Hematopoietic multipotent progenitor cell treated with erythropoietin and hydrocortisone succinate and interleukin-3 and kit ligand, for 17 days (in vitro differentiated cells): ENCODE measurements at places on chromosomes 7 and 10.

DNA sequence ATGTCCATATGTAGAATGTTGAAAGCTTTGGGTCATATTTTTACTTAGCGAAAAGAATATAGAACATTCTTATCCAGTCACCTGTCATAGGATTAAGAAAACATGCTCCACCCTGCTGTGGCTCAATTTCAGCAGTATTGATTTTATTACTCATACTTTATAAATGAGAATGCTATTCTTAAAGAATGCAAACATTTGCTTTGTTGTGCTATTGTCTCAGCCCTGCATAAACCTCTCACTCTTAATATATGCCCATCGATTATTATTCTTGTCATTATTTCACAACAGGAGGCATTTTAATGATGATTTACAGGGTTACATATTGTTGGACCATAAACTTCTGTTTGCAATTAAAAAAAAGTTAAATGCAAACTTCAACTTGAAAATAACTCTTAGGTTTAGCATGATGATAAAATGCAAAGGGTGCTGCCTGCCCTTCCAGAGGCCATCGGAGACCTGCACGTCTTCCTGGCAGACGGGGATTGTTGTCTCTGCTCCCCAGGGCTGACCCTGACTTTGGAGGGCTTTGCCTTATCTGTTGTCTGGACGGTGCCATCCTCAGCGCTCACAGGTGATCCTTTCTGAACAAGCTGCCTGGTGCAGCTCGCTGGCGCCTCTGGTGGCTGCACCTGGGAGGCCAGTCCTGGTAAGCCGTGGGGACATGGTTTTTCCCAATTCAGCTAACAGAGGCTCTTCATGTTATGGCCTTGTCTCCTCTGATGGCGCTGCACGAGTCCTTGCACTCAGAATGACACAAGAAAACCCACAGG, 50.0 kb upstream of the SHH start:
- no peak for DNase-seq

- DNase-seq = no peak
Measured at GRCh38 chr10:75334720-75335119, 66.8 kb downstream of the ZNF503 start.

DNA sequence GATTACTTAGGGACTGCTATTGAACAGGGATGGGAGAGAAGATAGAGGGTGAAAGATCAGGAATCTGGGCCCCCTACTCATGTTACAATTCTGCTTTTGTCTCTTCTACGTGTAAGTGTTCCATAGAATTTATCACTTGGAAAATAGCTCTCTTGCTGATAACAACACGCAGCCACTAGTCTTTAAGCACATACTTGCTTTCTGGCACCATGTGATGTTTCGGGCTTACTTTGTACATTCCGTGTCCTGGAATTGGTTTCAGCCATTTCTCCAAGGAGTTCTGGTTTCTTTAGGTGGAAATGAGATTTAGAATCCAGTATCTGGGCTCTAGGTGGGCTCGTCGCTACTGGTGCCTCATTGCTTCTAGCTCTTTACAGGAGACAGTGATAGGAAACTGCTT, 59.7 kb downstream of the TFAM start:
- DNase-seq = no peak

DNA sequence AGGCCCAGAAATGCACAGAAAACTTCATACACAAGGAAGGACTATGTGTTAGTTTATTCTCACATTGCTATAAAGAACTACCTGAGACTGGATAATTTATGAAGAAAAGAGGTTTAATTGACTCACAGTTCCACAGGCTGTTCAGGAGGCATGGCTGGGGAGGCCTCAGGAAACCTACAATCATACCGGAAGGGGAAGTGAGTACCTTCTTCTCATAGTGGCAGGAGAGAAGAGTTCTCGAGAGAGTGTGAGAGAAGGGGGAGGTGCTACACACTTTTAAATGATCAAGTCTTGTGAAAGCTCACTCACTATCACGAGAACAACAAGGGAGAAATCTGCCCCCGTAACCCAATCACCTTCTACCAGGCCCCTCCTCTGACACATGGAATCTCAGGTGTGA, 16.8 kb upstream of the RAMP3 start:
- no peak for DNase-seq

DNA sequence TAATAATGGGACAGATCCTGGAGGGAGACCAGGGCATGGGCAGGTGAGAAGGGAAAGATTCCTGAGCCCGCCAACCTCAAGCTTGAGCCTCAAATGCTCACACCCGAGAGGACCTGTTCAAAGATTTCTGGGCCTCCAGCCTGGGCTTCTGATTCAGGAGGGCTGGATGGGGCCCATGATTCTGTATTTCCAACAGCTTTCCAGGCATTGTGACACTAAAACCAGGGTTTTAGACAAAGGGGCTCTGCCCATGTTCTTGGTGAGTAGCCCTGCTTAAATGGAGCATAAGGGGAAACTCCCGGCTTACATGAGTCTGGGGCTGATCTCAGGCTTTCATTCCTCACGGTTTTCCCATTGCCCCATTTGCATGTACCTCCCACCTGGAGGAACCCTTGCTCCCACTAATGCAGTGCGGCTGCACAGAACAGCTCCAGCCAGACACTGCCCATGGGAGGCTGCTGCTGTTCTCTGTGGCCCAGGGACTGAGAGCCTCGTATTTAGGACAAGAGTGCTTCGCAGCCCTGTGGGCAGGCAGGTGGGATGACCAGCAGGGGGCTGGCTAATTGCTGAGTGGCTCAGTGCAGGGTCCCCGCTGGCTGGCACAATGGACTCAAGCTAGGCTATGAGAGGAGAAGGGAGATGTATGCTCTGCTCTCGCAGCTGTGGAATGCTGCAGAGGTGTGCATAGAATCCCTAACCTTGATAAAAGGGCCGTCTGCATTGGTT, 135.3 kb upstream of the COBL start:
- DNase-seq = no peak

DNA sequence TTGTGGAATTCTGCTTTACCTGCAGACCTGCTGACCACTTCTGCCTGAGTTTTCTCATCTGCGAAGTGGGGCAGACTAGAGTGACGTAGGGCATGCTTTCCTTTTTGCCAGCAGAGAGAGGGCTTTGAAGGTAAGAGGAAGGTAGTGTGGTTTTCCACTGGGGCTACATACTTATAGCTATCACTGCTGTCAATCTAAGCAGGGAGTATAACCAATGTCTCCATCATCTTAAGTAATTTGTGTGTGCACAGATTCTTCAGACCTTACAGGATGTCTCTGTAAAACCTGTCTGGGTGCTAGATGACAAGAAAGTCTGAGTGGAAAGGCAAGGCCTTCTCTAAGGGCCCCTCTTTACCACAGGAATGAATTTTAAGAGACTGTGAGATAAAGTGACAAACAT, 106.8 kb downstream of the RBM20 start:
- DNase-seq = no peak

DNA sequence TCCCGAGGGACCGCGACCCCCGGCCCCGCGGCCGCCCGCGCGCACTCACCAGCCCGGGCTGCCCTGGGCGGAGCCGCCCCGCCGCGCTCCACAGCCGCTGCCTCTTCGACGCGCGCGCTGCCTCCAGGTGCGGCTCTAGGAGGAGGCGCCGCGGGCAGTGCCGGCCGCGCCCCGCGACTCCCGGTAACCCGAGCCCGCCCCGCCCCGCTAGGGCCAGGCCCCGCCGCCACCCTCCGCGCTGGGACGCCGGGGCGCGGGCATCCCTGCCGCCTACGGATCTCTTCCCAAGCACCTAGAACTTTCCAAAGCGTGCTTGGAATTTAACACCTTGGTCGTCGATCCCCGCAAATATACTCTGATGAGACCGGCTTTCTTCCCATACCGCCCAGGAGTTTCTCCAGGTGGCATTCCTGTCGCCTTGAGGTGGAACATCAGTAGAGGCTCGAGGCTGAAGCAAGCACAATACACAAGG, at the start of gene SLC26A5:
TSS of gene SLC26A5 (minus strand) at position 159 of the 472 bp plus-strand sequence. CDS start 24,693 bp downstream, outside the sequence.
- no peak for DNase-seq

DNA sequence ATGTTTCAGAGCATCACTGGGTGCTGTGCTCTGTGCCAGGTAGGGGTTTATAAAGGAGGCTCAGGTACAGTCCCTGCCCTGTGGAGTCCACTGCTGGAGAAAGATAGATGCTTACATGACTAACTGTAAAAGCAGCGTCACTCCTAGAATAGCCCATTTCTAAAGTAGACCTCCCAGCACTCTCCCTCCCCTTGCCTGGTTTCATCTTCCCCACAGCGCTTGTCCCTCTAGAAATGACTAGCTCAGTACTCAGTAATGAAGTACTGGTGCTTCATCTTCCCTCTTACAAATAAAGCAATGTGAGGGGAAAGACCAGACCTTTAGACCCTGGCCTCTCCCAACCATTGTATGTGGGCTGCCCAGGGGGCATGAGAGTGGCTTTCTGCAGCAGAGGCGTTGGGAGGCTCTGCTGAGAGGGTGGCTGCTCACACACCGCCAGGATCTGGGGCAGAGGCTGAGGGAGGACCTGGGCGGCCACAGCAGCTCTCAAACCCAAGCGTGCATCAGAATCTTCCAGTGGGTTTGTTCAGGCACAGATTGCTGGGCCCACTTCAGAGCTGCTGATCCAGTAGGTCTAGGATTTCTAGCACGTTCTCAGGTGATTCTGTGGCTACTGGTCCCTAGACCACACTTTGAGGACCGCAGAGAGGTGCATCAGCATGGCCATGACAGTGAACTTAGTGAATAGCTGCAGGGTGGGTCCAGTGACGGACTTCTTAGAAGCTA, 110.3 kb upstream of the ANLN start:
- DNase-seq = no peak

DNA sequence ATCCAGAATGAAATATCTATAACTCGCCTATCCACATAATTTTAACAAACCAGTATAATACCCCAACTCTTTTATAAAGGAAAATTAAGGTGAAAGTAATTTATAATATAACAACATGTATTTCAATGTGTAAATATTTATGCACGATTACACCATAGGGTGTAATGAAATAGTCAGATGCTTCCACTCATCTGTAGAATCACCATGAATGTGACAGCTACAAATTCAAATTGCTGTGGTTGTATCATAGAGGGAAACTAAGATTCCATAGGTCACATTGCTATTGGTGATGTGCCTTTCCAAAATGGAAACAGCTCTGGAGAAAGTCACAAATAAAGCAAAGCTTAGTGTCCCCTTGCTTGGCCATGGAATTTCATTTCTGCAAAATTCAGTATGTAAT, 95.7 kb downstream of the CPED1 start:
- no peak for DNase-seq

DNA sequence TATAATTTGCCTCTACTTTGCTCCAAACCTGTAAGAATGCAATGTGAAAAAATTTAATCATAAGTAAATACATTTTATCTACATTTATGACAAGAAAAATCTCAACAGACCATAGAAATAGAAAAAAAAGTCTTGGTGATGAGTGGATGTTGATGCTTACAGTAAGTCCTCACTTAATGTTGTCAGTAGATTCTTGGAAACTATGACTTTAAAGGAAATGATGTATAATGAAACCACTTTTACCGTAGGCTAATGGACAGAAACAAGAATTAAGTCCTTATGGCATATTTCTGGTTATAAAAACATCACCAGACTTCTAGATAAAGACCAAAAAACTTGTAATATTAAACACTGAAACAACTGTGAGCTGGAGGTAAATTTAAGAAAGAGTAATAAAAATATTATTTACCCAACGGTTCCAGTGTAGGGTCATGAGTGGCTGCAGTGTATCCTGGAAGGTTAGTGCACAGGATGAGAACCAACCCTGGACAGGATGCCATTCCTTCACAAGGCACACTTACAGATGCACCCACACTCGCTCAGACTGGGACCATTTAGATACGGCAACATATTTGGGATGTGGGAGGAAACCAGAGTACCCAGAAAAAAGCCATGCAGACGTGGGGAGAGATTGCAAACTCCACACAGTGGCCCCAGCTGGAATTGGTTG, 76.3 kb downstream of the GLCCI1 start:
- DNase-seq = no peak

GRCh38 chr10:7756360-7756992, 31.3 kb downstream of the KIN start:
- DNase-seq = peak; percentile 39

- DNase-seq = no peak
Measured at GRCh38 chr10:127027786-127028185, 122.6 kb downstream of the DOCK1 start.

DNA sequence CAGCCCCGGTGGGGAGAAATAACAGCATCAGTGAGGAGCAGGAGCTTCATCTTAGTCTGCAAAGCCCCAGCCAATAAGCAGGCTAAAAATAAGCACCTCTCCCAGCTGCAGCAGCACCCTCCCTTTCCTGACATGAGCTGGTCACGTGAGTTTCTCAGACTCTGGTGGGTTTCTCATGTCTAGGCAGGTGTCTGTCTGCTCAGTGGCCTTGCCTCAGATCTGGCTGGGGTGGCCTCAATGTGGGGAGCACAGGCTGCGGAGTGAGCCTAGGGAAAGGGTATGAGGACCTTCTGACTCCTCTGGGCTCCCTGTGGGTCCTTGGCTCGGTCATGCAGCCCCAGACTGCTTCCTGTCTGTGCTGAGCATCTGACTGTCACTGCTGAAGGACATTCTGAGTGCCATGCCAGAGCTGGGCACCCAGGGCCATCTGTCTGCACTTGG, 81.6 kb upstream of the LRRC4 start:
- DNase-seq = no peak

DNA sequence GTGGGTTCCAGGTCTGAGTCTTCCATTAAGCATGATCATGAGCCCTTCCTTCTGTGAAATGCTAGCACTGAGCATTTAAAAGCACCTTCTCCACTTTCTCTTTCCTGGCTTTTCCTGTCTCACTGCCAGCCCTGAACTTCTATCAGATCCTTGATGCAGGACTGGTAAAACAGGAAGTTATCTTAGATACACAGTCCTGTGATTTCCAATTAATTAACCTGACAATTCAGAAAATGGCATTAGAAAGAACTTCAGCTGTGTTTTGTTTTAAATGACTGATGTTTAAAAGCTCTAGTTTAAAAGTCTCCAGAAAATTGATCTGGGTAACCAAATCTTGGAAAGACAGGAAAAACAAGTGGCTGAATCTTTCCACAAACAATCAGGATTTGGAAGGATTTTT, 79.0 kb upstream of the MACROH2A2 start:
- no peak for DNase-seq

DNA sequence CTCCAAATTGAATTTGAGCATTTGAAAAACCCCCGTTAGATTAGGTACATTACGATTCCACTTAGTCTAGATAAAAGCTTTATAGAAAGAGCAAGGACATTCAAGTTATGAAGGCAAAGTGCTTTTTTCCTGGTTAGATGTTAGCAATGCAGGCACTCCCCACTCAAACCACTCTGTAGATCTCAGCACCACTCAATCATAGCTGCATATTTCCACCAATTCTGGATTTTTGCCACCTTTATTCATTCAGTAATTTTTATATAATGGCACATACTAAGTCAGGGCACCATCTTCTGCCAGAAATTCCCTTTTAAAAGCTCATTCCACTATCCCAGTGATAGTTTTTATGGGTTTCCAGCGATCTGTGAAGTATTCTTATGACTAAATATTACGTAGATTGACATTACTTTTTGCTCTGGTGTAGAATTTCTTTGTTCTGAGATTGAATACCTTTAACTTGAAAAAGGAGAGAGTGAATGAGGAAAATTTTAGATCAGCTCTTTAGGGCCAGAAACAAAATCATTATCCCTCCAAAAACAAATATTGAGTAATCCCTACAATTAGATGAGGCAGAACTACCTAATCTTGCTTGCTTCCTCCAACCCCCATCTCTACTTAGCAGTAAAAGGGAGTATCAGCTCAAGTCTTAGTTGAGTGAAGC, 51.6 kb downstream of the RNLS start:
- DNase-seq = no peak
